ENCODE measurements at places on chromosomes 12 and 14.
A peak's percentile ranks its signal among the peaks of the same experiment; 100 is the strongest.

GRCh38 chr12:63457857-63458256, 210.4 kb downstream of the DPY19L2 start:
- DNase-seq: no peak

DNA sequence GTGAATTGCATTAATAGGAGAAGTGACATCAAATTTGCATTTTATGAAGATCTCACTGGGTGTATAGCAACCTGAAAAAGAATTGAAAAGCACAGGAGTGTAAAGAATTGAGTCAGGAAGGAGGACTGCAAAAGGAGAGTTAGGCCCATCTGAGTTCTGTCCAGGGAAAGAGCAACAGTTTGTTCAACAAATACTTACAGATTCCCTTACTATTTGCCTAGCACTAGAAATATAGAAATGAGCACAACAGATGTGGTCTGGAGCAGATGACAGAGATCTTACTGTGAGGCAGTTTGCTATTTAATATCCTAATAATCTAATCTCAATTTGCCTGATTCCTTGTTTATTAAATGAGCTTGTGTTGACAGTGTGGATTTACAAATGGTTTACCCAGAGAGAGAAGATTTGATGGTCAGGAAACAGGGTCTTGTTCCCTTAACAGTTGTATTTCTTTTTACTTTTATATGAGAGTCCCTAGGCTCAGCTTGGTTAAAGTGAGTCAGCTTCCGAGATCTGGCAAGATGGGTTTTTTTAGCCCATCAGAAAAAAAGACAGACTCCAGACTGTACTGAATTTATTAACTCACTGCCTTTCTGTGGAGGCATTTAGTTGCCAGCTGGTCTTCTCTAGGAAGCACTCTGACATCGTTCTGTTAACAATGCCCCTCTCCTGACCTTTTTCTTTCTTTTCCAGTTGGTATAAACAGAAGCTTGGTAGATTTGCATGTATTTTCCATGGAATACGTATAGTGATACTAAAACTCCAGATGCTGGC, 229.7 kb downstream of the TTC6 start:
- no peak for DNase-seq

DNA sequence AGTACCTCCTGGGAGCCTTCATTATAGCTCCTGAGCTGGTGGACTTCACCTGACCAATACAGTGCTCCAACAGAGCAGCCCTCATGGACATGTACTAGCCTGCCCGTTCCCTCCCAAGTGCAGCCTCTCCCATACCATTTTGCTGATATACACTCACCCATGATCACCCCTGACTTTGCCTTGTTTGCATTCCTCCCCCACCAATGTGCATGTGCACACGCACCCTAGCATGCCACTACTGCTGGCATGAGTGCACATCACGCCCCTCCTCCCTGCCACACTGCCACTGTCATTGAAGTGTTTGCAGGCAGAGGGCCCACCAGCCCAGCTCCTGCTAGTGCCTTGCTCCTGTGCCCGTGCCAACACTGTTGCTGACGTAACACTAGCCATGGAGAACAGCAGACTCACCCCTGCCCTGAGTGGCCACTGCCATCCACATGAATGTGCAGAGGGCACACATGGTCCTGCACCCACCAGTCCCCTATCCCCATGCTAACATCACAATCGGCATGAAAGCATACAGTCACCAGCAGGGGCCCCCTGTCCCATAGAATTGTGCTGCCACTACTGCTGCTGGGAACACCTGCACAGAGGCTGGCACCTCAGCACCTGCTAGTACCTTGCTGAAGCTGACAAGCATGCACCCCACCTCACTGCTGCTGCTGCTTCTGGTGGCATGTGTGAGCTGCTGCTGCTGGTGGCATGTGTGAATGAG, 110.3 kb downstream of the SINHCAF start:
- no peak for DNase-seq

DNA sequence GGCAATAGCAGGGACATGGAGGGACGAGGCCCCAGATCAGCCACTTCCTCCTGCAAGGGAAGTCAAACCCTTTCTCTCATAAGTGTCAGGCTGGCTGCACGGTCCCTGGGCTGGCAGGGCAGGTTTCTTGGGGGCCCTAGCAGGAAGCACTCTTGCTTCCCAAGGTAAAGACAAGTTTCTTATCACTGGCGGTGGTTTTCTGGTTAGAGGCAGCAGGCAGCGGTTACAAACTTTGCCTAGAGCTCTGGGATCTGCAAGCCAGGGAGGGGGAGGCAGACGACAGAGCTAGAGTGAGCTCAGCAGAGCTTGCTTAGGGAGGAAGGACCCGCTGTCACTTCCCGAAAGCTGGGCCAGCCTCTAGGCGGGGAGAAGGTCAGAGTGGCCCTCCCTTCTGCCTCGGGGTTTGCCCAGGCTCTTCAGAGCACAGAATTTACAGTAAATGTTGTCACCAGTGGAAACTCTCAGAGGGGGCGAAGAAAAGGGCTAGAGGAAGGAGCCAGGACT, 20.4 kb downstream of the BATF start:
- DNase-seq: no peak

- no peak for DNase-seq
Observed at GRCh38 chr14:29637411-29637810, 290.2 kb downstream of the PRKD1 start.

GRCh38 chr12:29943683-29944082, 159.9 kb upstream of the TMTC1 start:
- DNase-seq: no peak

DNA sequence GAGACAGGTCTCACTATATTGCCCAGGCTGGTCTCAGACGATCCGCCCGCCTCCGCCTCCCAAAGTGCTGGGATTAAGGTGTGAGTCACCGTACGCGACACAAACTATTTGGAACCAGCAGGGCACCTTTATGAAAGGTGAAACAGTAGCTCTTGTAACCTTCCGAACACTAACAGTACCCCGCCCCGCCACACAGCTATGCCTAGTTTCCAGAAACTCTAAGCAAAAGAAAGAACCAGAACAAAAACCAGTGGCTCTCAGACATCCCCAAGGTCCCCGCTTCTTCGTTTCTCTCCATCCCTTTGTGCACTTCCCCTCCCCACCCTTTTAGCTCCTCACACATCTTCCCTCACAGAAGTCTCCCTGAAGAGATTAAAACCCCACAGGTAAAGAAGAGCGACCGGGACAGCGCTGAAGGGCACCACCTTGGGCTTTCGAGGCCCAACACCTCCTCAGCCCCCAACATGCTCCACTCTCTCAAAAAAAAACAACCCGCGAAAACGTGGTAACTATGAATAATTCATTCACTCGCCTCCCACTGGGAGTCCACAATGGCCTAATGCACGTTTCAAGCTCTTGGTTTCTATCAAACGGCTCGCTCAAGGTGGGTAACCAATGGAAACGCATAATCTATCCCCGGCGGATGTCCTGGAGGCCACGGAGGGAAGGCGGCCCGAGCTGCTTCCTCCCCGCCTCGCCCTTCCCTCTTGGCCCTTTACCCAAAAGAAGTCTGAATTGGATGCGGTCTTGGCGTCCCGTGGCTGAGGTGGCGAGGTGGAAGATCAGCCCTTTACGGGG, 877 bp downstream of the BAG5 start:
- DNase-seq: peak; percentile 47

DNA sequence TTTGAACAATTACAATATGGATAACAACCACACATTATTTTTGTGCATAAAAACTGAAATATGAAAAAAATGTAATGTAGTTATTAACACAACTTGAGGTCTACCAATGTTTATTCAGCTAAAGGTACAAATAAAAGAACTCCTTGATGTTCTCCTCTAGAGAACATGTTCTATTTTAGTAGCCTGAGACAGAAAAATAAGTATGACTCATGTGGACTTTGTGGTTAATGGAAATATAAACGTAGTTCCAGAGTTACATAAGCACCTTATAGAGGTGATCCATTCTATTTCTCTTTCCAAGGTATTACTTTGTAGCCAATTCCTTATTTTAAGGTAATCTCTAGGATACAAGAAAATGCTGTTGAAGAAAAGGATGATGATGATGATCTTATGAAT, 25.7 kb downstream of the ALKBH1 start:
- DNase-seq: no peak

DNA sequence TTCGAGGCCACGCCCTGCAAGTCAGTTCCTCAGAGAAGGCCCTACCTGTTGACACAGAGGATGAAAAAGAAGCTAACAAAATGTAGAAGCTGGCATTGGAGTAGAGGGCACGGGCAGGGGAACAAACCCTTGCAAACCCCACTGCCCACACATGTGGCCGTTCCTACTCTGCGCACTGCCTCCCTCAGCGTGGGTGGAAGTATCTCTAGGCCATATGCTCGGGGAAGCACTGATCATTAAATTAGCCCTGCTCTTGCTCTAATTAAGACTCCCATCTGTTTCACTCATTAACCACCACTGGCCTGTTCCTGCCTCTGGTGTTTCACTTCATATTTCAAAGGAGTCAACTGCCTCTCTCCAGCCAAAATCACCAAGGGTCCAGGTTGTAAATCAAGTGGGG, 201.2 kb upstream of the SFSWAP start:
- no peak for DNase-seq

DNA sequence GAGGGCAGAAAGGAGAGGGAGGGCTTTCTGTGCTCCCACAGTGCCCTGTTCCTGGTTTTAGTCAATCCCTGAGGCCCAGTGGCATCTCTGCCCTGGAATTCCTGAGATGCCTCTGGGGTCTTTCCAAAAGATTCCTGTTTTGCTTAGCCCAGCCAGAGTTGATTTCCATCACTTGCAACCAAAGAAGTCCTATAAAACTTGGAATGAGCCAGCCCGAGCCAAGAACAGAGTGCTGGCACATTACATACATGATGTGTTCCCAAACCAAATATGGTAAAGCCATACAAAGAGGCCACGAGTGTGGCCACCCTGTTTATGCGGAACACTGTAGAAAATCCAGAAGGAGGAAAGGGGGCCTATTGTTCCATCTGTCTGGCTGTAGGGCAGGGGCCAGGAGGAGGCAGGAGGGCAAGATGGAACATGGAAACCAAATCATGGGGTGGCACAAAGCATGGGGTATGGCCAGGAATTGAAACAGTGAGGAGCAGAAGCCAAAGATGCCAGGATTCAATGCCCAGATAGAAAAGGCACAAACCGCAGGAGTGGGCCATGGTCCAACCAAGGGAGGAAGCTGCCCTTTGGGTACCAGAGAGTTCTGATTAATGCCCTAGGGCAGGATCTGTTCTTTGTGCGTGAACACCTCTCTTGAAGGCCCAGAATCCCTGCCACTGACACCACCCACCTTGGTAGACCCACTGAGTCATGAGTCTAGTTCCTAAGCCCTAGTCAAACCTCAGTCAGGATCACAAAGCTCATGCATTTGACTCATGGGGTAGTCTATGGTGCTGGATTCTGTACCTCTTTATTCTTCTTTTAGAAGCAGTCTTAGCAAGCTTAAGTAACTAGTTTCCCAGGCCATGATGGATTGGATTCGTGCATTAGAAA, 75.2 kb downstream of the LRRC74A start:
- no peak for DNase-seq

GRCh38 chr12:102966200-102966863, 8.9 kb downstream of the ASCL1 start:
- no peak for DNase-seq

DNA sequence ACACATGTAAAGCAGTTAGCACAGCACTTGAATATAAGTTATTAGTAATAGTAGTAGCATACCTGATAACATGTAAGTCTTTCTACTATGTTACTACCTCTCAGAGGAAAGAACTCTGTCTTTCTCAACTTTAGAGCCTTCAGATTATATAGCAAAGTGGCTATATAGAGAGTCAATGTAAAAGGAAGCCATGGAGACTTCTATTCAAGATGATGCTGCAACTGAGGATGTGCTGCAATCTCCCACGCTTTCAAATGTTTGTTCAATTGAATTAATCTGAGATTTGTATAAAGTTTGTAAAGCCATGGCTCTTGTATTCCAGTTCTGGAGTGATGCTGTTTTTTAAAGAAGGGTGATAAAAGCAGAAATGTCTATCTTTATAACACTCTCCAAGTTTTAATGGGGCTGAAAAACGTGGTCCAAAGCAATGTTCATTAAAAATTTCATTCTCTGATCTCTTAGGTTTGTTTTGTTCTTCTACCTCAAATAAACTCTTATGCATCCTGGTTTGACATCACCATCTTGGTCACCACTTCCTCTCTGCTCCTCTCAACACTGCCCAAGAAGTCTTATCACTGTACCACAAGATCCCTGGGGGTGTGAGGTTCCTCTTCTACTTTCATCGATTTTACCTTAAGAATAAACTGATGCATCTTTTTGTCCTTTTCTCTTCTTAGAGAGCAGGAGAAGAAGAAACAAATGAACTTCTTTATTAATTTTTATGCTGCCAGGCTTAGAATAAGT, 40.6 kb downstream of the C12orf42 start:
- no peak for DNase-seq

- DNase-seq: no peak
Observed at GRCh38 chr14:72558721-72559120, 335.2 kb downstream of the DPF3 start.

- no peak for DNase-seq
Observed at GRCh38 chr12:41242603-41243002, 54.5 kb downstream of the PDZRN4 start.

- no peak for DNase-seq
Observed at GRCh38 chr12:118778077-118778476, 203.3 kb upstream of the SRRM4 start.

GRCh38 chr12:122081697-122082221, 3.2 kb downstream of the MLXIP start:
- DNase-seq: no peak

DNA sequence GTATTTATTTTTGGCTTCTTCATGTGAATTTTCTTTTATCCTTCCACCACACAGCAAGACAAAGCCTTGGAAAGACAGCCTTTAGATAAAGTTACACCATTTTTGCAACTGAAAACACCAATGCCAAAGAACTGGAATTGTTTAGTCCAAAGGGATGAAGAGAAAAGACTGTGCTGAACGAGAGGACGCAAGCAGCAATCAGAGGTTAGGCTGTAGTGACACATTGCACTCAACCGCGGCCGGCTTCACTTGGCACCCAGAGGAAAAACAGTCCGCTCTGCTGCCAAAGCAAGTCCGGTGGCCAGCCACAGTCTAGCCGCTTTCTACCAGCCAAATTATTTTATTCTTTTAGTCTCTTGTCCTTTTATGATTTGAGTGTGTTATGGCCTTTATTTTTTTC, 49.1 kb upstream of the KCNJ8 start:
- DNase-seq: no peak

DNA sequence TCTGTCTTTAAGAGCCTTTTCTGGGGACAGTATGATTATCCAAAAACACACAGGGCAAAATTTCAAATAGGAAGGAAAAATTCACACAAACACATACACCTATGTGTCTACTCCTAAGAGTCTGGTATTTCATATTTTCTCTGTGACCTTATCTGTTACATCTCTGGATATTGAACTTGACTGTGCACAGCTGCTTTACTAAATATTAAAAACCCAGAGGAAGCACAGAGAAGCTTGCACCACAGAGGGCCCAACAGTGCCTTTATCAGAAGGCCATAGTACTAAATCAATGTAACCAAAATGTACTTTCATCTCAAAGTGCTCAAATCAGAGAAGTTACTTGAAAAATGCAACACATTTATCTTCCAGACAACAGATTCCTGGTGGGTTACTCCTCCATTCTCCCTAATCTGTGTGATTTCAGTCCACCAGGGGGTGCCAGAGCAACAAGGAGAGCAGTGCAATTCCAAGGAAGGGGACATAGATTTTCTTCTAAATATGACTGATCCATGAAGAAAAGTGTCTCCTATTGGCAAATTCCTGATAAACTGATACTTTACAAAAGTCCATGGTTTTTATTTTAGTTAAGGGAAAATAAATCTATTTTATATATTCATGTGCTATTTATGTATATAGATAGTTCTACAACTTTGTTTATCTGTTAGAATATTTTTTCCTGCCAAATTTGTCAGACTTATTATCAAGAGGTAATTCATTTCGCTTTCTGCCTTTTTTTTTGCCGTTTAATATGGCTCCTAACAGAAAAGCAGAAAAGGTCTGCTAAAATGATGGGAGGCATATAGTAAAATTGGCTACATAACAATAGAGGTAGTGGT, 617.6 kb downstream of the LRFN5 start:
- DNase-seq: peak; percentile 61
